ENCODE measurements at places on chromosomes 5 and 9.

DNA sequence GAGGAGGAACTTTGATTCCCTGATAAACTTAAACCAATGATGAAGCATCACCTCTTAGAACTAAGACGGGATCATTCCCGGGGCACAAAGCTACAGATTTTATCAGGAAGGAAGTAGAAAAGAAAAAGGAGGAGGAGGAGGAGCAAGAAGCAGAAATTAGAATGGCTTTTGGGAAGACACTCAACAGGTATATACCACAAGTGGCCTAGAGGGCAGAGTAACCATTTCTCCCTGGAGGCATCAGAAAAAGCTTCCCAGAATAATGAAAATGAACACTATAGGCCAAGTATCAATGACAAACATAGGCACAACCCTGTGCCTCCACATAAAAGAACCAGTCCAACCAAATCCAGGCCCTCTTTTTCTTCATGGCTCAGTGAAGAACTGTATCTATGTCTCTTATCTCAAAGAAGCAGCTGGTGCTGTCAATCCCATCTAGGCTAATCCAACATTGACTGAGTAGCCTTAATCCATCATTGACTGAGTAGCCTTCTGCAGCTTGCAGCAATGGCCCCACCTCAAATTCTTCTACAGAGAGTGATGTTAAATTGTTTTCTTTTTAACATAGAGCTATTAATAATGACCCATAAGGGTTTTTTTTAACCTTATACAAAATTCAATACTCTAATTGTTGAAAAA lies 178.8 kb upstream of the KIF2A start:
- DNase-seq = no peak

DNA sequence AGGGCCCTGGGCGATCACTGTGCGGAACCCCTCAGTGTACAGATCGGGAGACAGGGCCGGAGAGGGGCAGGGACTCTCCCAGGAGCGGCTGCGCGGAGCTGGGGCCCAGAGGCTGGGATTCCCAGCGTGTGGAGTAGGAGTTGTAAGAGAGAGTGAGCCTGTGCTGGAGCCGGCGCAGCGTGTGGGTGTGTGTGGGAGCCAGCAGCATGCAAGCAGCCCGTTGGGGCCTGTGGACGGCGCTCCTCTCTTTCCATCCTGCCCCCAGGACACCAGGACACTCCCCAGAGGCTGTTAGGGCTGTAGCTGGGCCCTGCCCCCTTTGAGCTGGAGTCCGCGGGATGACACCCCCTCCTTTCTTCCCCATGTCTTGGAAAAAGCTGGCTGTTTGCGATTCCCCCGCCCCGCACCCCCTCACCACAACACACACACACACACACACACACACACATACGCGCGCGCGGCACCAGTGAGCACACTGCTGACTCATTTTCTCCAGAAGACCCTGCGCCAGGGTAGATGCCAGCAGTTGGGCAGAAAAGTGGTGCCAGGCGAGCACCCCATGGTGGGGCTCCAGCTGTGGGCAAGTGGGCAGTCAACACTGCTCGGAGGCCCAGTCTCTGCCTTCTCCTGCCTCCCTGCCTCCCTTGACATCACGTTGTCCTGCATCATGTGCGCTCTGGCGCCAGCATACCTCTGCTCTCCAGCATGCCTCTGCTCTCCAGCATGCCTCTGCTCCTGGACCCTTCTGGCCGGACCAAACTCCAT lies 1.5 kb downstream of the COL27A1 start:
- DNase-seq = no peak

- DNase-seq = no peak
Observed at GRCh38 chr5:106510321-106510720, 1160.4 kb downstream of the EFNA5 start.

DNA sequence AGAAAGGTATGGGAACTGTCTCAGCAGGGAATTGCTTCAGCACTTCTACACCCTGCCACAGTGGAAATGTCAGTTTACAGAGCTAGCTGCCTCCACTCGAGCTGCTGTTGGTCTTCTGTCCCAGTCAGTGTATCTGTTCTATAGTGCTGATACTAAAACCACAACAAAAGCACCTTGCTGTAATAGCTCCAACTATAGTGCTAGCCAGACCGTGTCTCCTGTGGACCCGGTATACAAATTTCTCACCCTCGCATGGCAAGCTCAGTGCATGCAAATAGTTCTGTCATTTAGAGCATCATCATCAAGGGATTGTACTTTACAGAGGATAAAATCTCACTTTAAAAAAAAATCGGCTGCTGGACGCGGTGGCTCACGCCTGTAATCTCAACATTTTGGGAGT lies 51.5 kb upstream of the IQGAP2 start:
- DNase-seq = no peak

Data from NCI-H510A treated with DMSO at 0.1 percent for 48 hours (cell line).